PC-3 (cell line): ENCODE measurements at places on chromosomes 11 and 22.

GRCh38 chr11:47661245-47661644 lies 18.9 kb upstream of the MTCH2 start:
- DNase-seq = no peak

GRCh38 chr11:32184723-32185376 lies 94.0 kb downstream of the RCN1 start:
- no peak for DNase-seq

DNA sequence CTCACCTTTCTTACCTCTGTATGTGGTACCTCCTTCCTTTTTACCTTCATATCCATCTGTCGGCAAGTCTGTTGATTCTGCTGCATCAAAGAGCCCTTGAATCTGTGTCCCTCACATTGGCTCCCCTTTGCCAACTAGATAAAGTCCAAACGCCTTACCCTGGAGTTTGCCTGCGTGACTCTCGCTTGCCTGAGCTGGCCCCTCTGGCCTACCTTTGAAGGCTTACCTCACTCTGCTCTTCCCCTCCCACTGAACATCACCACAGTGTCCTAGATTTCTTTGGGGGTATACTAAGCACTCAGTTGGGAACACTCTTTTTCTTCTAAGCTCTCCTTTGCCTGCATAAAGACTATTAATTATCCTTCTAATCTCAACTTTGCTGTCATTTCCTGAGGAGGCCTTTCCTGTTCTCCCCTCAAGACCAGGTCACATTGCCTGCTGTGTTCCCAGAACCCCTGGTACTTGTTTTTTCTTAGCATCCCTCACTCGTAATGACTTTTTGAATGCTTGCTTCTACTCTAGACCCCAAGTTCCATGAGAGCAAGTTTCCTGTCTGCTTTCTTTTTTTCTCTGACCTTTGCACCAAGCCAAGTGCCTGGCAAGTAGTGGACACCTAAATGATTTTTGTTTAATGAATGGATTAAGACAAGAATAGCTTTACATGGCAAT lies 67.8 kb upstream of the ADORA2A start:
- DNase-seq = no peak

DNA sequence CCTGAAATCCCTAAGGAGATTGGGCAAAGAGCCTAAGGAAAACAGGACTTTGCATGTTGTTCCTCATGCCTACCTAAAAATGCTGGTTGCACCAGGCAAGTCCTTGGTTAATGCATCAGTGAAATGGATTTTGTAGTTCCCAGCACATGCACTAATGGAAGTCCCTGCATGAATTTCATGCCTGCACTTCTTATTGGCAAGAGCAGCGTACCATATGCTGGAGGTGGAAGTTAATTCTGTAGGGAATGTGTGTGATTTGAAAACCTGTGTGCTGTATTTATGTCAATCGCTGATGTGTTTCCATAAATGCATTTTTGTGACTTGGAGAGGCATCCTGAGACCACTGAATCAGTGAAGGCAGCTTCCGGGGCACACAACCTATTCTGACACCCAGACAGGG lies 140.3 kb upstream of the MTNR1B start:
- no peak for DNase-seq

DNA sequence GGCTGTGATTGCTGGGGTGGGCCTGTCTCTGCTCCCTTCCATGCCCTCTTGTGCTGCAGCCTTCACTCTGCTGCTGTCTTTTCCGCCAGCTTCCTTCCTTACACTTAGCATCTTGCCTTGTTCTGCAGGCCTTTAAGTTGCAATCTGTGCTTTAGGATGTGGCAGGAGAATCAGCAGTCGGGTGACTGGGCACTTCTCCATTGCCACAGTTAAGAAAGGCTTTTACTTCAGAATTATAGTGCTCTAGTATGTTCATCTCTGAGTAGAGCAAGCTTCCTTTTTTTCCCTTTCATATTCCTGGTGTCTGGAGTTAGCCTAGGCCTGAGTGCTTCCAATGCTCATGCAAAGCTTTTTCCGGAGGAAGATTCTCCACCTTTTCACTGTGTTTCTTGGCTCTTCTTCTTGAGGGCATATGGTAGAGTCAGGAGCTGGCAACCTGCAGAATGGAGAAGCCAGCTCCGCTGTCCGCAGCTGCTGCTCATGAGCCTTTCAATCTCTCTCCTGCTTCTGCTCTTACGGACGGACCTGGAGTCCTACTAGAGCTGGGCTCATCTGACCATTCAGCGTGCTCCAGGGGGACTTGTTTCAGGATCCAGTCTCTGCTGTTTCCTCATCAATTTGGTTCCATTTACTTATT lies 20.2 kb downstream of the PPP6R2 start:
- DNase-seq = no peak

GRCh38 chr11:27107548-27107947 lies 66.9 kb downstream of the BBOX1 start:
- DNase-seq = no peak
